ENCODE measurements at places on chromosomes 12 and 14. TPM values are rescaled to one million over a fixed set of nuclear protein-coding genes. Genes with fewer than 3 reads are reported as not detected.

Gene SLC10A1
- not detected for total RNA-seq

Gene ERBB3
- total RNA-seq: 60.7 TPM

Gene POTEG
- total RNA-seq: not detected

GRCh38 chr12:108890208-108890607 lies 10.3 kb downstream of the DAO start:
- no peak for DNase-seq

DNA sequence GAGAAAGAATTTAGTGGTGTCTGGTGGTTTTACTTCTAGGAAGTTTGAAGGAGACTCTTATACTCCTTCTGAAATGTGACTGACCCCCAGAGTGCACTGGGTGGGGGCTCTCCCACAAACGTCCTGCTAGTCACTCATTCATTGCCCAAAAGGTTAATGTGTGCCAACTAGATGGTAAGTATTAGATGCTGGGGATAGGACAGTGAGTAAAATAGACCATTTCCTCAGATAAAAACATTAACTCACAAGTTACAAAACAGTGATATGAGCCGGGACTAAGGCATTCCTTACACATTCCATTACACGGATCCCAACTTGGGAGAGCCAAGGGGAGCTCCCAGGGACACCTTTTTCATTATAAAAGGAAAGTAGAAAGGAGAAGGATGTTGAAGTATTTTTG lies 185.1 kb downstream of the ATXN7L3B start:
- DNase-seq: no peak

GRCh38 chr14:58428118-58428683 lies 682 bp downstream of the KIAA0586 start:
- DNase-seq: no peak

DNA sequence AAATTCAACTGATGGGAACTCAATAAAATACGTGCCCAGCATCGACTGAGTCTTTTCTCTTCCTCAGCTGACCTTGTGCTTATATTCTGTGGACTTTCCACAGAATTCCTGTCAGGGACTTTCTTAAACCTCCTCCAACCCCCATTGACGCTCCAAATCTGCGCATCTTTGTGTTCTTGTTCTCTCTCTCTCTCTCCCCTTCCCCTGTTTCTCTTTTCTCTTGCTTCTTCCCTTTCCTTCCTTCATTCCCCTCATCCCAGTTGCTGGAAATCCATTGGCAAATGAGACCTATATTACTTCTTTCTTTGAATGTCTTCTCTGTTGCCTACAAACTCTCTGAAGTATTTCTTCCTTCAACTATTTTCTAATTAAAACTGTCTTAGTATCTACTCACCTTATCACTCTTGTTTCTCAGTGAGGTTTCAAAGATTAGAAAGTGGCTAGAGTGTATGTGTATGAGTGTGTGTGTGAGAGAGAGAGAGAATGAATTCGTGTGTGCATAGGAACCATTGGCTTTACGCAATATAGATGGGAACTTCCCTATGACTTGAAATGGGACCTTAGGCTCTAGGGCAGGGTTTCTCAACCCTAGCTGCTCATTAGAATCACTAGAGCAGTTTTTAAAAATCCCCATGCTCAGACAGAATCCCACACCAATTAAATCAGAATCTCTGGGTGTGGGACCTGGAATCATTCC lies 41.8 kb upstream of the DHRS7 start:
- DNase-seq: no peak

GRCh38 chr12:19131025-19131444 lies 1.5 kb downstream of the PLEKHA5 start:
- no peak for DNase-seq

- DNase-seq: no peak
Measured at GRCh38 chr12:94100211-94100627, 48.2 kb upstream of the PLXNC1 start.

GRCh38 chr12:82109243-82109642 lies 248.9 kb downstream of the CCDC59 start:
- no peak for DNase-seq

- no peak for DNase-seq
Measured at GRCh38 chr14:51097287-51097686, 2.4 kb upstream of the TRIM9 start.
